ENCODE measurements at places on chromosomes 16 and 17.
A peak's percentile ranks its signal among the peaks of the same experiment; 100 is the strongest.

GRCh38 chr16:81778861-81779535, at the start of gene PLCG2:
TSS of gene PLCG2 (plus strand) at chr16:81779291. CDS start at chr16:81785990, 6,699 bp downstream.
- peak; percentile 94 for DNase-seq

DNA sequence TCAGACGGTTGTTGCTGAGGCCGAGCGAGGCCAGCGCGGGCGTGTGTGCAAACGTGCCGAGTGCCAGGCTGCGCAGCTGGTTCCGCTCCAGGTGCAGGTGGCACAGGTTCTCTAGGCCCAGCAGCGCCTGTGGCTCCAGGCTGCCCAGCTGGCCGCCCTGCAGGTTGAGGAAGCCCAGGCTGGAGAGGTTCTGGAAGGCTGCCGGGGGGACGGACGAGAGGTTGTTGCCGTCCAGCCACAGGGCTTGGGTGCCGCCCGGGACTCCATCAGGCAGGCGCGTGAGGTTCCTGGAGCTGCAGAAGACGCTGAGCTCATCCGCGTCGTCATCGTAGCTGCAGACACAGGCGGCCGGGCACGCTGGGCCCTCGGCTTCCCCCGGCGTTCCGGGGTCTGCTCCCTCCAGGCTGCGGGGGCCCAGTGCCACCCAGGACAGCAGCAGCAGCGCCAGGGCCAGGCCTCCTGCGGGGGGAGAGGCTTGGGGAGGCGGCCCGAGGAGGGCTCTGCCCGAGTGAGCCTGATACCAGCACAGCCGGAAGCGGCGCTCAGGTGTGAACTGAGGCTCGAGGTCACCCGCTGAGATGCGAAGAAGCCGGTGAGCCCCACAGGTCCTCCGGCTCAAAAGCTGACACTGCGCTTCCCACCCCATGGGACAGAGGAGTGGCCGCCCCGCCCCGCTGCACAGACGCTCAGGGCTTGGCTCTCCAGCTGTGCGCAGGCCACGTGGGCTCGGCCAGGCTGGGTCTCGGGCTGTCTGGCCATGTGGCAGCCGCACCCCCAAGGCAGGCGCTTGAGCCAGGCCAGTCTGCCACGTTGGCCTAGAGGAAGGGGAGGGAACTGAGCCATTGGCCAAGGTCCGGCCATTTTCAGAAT, 1.3 kb downstream of the IGFALS start:
- DNase-seq: no peak

DNA sequence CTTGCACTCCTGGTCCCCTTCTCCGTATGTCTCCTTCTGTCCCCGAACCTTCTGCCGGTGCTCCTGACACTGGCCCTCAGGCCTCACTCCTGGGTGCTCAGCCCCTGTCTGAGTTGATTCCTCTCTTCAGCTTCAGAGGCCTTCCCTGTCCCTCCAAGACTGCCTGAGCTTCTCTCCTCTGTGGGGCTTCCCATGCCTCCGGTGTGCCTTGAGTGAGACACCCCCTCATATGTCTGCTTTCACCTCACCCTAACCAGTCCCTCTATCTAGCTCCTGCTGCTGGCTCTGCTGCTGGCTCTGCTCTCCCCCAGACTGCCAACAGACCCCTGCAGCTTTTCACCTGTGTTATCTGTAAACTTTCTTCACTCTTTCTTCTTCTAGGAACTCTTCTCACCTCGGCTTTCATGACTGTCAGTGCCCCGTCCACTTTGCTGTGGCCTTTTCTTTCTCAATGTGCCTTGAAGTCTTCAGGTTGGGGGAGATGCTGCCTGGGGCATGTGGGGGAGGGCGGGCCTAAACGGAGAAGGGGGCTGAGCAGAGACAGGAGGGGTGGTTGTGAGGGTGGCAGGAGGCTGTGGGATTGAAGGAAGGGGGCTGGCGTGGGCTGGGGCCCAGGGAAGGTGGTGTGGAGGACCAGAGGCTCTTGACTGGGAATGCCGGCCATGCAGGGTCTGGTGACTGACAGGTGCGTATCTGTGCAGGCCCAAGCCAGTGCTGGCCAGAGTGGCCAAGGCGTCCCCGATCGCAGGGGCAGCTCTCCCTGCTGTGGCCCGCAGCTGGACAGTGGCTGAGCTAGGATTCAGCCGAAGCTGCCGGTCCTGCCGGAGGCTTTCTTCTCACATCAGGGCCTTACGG, 81.3 kb downstream of the METRNL start:
- DNase-seq: no peak

DNA sequence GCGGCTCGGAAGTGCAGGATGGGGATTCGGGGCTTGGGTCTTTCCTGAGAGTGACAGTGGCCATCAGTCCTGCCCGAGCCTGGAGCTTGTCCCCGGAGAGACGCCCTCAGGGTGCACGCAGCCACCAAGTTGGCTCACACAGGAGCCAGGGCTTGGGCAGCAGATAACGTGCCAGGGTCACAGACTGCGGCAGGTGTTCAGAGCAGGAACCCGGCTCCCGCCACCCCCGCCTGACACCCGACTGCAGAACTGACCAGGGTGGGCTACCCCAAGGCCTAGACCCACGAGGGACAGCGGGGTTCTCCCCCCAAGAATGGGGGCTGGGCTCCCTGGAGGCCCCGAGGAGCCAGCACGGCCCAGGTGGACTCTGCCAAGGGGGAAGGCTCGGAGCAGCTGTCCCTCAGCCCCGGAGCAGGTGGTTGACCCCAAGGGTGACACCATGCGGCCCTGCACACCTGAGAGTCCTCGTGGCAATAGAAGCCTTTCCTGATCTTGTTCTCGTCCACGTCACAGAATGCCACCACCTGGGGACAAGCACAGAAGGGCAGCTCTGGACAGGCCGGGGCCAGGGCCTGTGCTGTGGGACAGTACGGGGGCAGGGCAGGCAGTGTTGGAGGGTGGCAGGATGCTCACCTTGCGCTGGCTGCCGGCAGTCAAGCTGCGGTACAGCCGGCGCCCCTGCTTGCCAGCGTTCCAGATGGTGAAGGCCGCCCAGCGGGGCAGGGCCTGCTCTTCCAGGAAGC, 117.1 kb upstream of the ZNF750 start:
- no peak for DNase-seq

DNA sequence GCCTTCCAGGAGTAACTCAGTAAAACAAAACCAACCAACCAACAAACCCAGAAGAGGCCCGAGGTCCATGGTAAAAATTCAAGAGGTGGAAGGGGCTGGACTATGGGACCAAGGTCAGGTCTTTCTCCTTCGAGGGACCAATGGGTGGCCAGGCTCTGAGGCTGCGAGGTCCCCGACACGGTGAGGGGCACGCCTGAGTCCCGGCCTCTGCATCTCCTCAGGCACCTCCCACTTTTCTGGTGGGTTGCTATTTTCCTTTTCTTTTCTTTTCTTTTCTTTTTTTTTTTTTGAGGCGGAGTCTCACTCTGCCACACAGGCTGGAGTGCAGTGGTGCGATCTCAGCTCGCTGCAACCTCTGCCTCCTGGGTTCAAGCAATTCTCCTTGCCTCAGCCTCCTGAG, 18.0 kb downstream of the CD7 start:
- no peak for DNase-seq

DNA sequence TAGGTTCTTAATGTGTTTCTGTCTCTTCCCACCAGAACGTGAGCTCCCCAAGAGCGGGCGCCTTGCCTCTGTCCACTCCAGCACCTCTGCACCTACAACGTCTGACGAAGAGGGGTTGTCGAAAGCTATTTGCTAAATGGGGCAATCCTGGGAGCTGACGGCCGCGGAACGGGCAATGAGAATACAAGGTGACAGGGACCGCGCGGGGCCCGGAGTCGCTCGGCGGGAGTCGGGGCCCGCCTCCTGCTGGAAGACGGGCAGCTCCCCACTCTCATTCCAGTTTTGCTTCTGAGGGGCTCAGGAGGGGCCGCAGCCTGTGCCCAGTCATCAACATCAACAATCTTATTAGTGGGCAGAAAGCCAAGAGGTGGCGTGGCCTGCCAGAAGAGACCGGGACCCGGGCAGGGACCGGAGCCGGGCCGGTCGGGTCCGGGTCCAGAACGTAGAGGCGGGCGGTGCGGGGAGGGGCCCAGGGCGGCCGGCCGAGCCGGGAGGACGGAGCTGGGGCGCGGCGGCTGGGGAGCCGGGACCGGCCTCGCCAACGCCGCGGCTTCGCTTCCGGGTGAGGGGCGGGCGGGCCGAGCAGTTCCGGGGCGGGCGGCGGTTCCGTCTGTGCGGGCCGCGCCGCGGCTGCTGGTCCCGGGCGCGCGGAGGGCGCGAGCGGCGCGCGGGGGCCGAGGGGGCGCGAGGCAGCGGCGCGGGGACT, at the start of gene MOSMO:
TSS of gene MOSMO (plus strand) at position 603 of the 706 bp plus-strand sequence. CDS start 191 bp downstream, outside the sequence.
- DNase-seq: peak; percentile 83

DNA sequence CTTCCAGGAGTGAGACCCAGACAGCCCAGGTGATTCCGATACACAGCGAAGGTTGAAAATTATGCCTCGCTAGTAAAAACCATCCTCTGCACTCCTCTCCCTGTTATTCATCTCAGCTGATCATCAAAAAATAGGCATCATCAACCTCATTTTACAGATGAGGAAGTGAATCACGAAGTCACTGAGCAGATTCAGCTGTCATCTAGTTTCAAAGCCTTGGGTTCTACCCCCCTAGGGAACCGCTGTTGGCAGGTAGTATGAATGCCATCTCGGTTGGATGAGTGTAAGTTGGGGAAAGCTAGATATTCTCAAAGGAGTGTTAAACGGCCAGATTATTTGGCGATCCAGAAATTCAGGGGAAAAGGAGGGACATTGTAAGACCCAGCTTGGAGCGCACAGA, 2.0 kb downstream of the CRYM start:
- no peak for DNase-seq

DNA sequence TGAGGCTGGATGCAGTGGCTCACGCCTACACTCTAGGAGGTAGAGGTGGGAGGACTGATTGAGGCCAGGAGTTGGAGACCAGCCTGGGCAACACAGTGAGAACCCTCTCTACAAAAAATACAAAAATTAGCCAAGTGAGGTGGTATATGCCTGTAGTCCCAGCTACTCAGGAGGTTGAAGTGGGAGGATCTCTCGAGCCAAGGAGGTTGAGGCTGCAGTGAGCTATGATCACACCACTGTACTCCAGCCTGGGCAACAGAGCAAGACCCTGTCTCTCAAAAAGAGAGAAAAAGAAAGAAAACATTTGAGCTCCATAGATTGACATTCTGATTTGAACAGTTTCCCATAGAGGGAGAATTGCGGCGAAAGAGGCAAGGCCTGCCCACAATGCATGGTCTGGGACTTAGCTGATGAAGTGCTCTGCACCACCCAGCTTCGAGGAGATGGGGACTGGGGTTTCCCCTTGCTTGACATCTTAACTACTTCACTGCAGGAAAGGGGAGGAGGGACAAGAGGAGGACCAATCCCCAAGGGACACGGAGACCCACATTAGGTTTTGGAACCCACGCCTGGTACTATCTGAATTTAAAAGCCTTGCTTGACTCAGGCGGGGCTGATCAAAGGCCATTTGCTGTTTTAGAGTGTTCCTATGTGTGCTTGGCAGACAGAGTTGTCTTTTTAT, 21.7 kb downstream of the MSI2 start:
- DNase-seq: no peak

GRCh38 chr17:64661726-64661975, 456 bp downstream of the SMURF2 start:
- no peak for DNase-seq

DNA sequence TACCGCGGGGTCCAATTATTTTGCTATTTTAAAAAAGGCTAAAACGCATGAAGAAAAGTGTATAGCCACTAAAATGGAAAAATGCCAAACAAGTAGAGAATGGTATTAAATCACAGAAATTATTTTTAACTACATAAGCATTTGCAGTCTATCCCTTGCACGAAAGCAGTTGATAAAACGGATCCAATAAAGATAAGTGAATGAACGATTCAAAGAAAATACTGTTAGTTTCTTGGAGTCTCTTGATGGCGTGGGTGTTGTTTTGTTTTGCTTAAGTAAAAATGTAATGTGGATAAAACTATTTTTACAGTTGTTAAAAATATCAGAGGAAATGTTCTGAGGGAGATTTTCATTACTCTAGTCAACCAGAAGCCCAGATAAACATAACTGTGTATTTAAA, 9.3 kb downstream of the HS3ST3A1 start:
- DNase-seq: no peak

- DNase-seq: no peak
Measured at GRCh38 chr16:82626791-82627261, at the start of gene CDH13. TSS of gene CDH13 (plus strand) at chr16:82626969.
